BJ (cell line): ENCODE measurements at places on chromosomes 6 and 20. TPM values are rescaled to one million over a fixed set of nuclear protein-coding genes. Genes with fewer than 3 reads are reported as not detected.

The CTSZ gene
- 231 and 288 TPM in 2 replicates for polyA plus RNA-seq

The HRH3 gene
- polyA plus RNA-seq = not detected in 2 replicates

The SLC17A1 gene
- not detected in 2 replicates for polyA plus RNA-seq

The RFX6 gene
- polyA plus RNA-seq = not detected in 2 replicates

DNA sequence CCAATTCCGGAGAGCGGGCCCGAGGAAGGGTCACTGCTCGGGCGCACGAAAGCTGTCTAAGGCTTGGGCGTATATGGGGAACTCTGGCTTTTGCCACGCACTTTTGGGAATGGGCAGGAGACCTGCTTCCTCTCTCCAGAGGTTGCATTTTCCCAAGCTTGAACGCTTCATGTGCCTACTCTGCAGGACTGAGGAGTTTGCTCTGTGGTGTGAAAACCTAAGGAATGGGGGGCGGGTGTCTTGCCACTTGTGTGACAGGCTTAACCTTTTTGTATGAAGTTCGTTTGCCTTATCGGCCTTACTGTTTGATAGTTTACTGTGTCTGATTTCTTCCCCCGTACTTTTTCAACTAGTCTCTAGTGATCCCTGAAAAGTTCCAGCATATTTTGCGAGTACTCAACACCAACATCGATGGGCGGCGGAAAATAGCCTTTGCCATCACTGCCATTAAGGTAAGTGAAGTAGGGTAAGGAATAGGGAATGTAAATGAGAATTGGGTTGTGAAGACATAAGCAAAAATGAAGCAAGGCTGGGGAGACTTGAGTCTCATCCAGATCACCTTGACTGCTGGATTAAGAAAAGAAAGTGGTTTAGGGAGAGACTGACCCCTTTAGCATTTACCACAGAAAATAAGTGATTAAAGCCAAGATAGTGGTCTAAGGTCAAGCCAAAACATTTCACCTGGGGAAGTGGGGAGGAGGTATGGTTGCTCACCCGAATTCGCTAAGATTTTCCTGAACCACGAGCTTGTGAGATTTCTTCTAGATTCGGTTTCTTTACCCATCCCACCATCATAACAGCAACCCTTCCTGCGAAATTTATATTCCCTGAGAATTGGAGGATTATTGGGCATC lies 627 bp downstream of the RPS18 start:
- no peak for DNase-seq

GRCh38 chr20:39523405-39523804 lies 561.3 kb downstream of the DHX35 start:
- DNase-seq = no peak

GRCh38 chr6:77466451-77467437 lies 3.5 kb upstream of the HTR1B start:
- DNase-seq = no peak

- DNase-seq = no peak
Measured at GRCh38 chr6:28811873-28812272, 111.9 kb downstream of the TRIM27 start.
